Activated gamma-delta T cell (primary cell): ENCODE measurements at places on chromosomes 12 and 14.

- no peak for DNase-seq
Measured at GRCh38 chr12:127925971-127926370, 341.0 kb upstream of the TMEM132C start.

GRCh38 chr14:37594238-37594970, 645 bp downstream of the FOXA1 start:
- DNase-seq, result no peak

- DNase-seq, result no peak
Measured at GRCh38 chr12:95611676-95612309, 60.5 kb upstream of the USP44 start.

- peak; percentile 60 for DNase-seq
Measured at GRCh38 chr14:77026930-77027537, 1.5 kb downstream of the IRF2BPL start.

DNA sequence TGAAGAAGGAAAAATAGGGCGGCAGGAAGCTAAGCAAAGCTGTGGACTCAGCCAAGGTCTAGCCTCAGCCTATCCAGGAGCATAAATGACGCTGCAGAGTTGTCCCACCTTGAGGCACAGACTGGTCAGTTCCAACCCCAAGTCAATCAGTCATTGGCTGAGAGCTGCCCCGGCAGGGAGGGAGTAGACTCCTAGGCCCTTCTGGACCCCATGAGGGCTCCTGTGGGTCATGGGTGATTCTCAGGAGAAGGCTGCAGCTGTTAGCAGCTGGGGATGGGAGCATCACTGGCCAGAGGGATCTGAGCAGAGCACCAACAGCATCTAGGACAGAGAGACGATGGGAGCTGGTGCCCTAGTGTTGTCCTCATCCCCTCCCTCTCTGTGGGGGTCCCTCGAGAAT, 51.8 kb upstream of the ESRRB start:
- DNase-seq, result no peak

DNA sequence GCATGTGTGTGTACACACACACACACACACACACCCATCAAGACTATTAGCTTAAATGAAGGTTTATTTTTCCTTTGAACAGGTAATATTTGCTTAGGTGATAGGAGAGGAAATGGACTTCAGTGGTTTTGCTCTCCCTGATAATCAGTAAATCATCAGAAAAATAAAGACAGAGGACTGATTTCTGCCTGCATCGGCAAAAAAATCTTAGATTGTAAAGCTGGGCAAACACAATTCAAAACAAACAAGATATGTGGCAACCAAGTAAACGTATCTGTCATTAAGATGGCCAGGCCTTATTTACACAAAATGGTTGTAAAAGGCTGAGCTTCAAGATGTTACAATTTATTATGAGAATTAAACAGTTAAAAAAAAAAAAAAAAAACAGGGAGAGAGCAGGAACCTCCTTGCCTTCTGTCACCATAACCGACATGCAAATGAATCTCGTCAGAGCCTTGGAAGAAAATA, 31.3 kb downstream of the PRKD1 start:
- no peak for DNase-seq

GRCh38 chr12:15829255-15829654, 40.1 kb upstream of the EPS8 start:
- no peak for DNase-seq

- DNase-seq, result no peak
Measured at GRCh38 chr12:89316705-89317139, 35.6 kb downstream of the DUSP6 start.

DNA sequence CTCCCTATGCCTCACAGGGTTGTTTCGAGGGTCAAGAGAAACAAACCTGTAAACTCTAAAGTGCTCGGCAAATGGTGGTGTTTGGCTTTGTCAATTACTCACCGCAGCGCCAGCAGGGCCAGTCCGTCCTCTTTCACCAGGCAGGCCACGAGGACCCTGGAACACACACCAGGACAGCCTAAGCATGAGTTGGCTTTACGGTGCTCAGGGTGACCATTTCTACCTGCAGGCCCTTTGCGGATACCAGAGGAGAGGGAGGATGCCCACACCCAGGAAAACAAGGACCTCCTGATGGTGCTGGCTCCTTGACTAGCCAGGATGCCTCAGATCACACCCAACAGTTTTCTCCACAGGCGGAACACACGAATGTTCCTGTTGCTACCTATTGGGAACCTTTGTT, 11.5 kb downstream of the COL2A1 start:
- no peak for DNase-seq

GRCh38 chr12:67088401-67089118, 180.6 kb upstream of the CAND1 start:
- DNase-seq, result no peak

DNA sequence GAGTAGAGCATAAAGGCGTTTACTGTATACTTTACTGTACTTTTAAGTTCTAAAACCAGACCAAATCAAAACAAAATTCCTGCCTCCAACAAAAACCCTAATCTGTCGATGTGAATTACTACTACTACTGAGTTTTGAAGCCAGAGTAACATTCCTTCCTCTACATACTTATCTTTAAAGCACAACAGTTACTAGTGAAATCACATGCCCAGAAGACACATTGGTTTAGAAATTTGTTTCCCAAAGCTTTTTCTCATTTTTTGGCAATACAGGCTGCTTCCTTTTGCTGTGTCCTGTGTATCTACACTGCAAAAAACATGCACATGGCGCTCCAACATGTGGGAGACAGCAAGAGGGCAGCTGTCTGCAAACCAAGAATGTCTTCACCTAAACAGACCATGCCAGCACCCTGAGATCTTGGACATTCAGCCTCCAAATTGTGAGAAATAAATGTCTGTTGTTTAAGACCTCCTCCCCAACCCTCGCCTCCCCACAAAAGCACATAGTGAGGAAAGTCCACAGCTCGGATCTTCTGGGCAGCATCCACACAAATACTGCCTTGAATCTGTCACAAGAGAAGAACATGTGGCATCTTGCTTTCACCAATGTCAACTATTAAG, 21.1 kb downstream of the SETD3 start:
- no peak for DNase-seq

- no peak for DNase-seq
Measured at GRCh38 chr14:68576496-68577244, 216.2 kb downstream of the ZFP36L1 start.

- no peak for DNase-seq
Measured at GRCh38 chr12:38614171-38614570, 291.2 kb downstream of the CPNE8 start.
